ENCODE measurements at places on chromosomes 5 and 9.

DNA sequence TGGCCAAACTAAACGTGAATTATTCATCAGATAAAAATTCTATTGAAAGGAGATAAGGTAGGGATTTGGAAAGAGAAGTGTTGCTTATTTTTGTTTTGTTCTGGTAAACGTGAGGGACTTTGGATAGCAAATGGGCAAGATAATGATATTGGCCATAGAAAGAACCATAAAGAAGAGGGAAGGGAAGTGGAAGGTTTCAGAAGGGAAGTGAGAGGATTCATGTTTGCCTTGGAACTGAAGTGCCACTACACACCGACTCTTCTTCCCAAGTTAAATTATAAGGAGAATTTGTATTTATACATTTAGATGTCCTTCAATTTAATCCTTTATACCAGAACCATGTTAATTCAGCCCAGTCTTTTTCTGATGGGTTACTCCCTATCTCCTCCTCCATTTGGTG is 42.1 kb upstream of the TAF11L2 start:
- no peak for DNase-seq

- DNase-seq, result peak; percentile 90
Observed at GRCh38 chr9:34379334-34380033, 2.8 kb upstream of the MYORG start.

DNA sequence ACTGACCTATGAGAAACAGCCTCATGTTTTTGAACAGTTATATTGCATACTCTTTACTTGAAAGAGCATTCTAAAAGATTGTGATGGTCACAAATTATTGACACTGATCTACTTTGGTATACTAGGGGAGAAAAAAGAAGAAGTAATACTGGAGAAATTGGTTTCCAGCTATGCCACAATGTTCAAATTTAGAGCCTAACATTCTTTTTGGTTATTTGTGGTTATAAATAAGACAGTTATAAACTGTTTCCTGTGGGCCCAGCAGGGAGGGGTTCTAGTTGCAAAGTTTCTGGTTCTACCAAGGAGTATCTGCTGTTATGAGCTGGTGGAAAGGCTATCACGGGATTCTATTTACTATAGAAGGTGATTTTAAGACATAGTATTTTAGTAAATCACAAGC is 4.8 kb downstream of the CWC27 start:
- no peak for DNase-seq

GRCh38 chr5:78626009-78626571 is 22.5 kb downstream of the LHFPL2 start:
- DNase-seq, result no peak

GRCh38 chr9:25461416-25461815 is 216.8 kb downstream of the TUSC1 start:
- DNase-seq, result no peak

DNA sequence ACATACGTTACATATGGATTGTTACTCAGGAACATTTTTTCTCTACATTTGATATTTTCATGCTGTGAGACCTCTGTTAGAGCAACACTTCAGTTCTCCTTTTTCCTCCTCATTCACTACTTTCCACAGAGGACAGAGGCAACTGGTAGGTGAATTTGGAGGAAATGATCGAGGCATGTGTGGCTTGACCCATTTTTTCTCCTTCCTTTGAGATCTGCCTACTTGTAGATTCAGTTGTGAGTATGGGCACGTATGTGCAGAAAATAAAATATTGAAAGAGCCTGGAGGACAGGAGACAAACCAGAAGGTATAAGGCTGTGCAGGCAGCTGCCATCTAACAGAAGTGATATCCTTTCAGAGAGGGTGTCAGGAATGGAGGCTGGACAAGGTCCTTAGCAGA is 19.2 kb upstream of the KIF2A start:
- DNase-seq, result no peak

GRCh38 chr5:1877103-1878049 is 5.3 kb downstream of the IRX4 start:
- no peak for DNase-seq

DNA sequence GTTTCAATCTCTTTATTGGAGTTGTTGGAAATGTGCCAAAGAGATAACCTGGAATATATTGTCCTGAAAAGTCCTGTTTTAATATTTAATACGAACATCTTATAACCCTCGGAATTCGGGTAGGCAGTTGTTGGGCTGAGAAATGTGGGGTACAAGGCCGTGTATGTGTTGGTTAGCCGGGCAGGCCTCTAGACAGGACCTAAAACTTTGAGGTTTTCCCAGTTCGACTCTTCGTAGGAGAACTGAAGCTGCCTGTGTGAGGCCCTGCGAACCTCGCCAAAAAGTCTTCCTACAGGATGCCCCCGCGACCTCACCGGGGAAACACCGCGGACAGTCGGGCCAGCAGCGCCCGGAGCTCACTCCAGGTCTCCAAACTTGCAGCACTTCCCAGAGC is 583 bp upstream of the TJP2 start:
- DNase-seq, result no peak

- DNase-seq, result no peak
Observed at GRCh38 chr9:89175828-89176261, 2.8 kb downstream of the SHC3 start.

GRCh38 chr5:8176101-8176693 is 307.2 kb downstream of the MTRR start:
- no peak for DNase-seq

DNA sequence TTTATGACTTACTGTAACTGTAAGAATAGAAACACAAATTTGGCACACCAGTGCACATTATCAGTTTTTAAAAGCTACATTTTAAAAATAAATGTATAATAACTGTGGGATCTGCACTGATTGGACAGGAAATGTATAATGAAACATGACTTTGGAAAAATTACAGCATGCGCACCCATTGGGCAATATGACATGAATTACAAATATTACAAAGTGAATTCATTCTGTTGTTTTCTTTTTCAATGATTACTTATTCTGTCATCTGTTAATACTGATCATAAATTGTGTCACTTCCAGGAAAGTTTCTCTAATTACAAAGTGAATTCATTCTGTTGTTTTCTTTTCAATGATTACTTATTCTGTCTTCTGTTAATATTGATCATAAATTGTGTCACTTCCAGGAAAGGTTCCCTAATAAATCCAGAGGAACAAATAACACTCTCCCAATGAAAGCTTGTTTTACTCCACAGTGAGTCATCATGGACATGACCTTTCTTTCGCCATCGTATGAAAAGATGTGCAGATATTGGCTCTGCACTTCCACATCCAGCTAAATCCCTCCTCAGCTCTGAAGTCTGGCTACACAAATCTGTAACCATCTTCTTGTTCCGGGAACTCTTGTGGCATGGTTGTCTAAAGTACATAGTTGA is 297.0 kb upstream of the HAPLN1 start:
- DNase-seq, result no peak

DNA sequence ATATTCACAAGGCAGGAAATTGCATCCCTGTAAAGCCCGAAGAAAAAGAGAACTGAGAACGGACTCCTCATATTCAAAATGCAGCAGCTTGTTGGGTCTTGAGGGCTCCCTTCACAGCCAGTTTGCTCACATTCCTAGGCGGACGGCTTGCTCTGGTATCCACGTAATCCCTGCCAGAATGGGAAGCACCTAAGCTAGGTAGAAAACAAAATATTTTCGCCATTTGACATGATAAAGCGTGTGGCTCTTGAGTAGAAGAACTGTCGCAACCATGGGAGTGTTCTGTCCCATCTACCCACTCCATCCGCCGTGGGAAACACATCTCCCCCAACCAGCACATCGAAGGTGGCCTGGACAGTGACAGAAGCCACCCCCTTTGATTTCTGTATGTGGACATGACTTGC is 183.1 kb downstream of the GAS1 start:
- DNase-seq, result no peak

- DNase-seq, result no peak
Observed at GRCh38 chr9:13278023-13278367, 1.5 kb downstream of the MPDZ start.

DNA sequence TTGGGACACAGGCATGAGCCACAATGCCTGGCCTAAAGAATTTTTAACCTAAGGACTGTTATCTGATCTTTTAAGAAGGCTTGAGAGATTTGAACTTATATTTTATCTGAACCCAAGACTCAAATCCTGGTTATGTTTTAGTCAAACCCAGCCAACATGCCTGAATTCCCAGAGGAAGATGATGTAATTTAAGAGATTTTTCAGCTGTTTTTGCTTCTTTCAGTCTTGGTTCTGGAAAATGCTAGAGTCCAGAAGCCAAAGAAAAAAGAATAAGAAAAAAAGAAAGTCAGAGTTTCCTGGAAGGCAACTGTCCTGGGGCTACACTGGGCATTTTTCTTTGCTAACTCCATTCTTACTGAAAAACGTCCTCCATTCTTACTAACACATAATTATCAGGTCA is 85.8 kb downstream of the SNX18 start:
- DNase-seq, result no peak

- DNase-seq, result peak; percentile 15
Observed at GRCh38 chr9:79673614-79674013, 101.8 kb downstream of the TLE4 start.

DNA sequence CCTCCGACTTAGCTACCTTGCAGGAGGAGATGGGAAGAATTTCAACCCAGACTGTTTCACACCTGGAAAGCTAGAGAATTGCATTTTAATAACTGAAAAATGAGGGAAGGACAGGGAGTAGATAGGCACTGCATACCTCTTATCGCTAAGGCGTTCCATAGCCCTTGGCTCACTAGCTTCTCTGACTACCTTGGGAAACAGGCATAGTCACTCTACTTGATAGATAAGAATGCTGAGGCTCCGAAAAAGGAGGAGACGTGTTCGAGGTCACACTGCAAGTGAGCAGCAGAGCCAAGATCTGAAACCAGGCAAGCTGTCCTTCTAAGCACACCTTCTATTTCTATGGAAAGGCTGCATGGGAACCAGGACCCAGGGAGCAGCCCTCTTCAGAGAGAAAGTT is 168.9 kb downstream of the CRB2 start:
- no peak for DNase-seq

GRCh38 chr5:68330574-68330973 is 115.0 kb downstream of the PIK3R1 start:
- no peak for DNase-seq

- DNase-seq, result no peak
Observed at GRCh38 chr5:64509828-64510227, 4.0 kb downstream of the RGS7BP start.

DNA sequence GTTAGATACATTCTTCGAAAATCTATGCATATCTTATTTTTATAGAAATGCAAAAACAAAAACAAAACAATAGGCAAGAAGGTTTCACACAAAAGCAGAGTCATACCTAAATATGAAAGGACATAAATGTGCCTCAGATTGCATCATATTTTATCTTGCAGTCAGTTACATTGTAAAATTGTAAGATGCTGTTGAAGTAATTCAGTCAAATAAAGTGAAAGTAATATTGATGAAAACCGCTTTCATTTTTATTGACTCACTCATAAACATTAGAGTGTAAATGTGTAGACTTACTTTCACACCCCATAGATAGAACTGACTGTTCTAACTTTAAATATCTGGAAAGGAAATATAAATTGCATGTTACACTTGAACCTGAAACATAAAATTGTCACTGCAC is 931.5 kb upstream of the NUDT12 start:
- no peak for DNase-seq

- DNase-seq, result no peak
Observed at GRCh38 chr5:145887217-145887616, 14.4 kb upstream of the GRXCR2 start.

- no peak for DNase-seq
Observed at GRCh38 chr9:88313364-88314220, 74.7 kb upstream of the SPIN1 start.

DNA sequence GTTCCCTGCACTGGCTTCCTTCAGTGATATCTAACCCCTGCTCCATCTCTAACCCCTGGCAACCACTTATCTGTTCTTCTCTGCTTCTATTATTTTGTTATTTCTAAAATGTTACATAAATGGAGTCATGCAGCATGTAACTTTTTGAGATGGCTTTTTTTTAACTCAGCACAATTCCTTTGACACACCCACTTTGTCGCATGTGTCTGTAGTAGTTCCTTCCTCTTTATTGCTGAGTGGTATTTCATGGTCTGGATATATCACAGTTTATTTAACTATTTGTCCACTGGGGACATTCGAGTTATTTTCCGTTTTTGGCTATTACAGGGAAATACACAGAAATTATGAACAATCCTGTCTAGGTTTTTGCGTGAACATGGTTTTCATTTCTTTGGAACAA is 200.2 kb downstream of the TRIO start:
- no peak for DNase-seq

DNA sequence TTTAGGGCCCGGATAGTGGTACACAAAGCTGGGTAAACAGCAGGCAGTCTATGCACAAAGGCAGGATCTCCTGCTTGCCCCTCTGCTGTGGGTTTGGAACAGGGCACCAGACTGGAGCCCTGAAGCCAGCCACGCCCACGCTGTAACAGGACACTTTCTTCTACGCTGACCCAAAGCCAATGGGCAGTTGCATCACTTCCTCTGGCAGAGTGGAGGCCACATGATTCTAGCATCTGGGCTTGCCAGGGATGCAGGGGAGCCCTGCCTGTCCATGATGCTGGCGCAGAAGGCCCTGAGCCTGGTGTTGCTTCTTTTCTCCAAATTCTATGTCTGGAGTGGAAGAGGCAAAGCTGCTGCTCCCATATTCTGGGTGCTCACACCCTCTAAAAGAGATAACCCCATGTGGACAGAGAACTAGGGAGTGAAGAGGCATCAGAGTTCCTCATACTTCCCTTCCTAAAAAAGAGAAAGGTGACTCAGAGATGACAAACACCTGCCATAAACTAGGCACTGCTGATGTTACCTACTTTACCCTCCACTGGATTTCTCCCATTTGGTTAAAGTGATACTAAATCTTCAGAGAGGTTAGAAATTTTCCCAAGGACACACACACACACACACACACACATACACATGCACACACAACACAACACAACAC is 260.3 kb upstream of the KLF4 start:
- DNase-seq, result no peak

DNA sequence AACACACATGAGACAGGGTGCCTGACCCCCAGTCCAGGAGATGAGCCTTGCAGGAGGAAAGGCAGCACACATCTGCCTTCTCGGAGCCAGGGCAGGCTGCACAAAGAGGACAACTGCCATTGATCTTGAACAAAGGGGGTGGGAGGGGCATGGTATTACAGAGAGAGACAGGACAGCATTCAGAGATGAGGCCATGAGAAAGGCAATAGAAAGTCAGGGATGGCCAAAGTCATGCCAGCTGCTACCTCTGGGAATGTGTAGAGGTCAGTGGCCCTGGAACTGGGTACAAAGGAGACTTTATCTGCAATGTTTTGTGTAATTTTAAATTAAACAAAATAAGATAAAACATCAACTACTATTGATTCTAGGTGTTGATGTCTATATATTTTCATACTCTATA is 43.2 kb downstream of the WDR36 start:
- DNase-seq, result no peak

Measured in GM10248 (cell line).